ENCODE measurements at places on chromosomes 2 and 18.

DNA sequence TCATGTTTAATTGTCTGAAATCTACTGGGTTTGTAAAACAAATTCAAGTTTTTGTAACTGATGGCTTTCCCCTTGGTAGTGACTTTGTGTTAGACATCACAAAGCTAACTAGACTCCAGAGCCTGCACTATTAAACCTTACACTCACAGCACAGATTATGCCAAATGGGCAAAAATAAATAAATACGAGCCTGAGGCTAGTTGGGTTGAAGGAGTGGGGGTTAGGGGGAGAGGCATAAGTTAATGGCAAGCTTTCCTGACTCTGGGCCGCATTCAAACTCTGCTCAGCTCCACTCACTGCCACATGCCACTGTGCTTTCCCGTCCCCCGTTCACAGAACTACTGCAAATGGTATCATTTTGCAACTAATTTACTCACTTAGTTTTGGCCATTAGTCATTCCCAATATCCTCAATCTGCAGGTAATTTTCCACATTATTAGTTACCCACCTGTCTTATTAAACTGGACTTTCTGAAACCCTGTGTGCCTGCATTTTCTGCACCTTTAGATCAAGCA is 1079.9 kb upstream of the PIK3C3 start:
- DNase-seq = no peak

DNA sequence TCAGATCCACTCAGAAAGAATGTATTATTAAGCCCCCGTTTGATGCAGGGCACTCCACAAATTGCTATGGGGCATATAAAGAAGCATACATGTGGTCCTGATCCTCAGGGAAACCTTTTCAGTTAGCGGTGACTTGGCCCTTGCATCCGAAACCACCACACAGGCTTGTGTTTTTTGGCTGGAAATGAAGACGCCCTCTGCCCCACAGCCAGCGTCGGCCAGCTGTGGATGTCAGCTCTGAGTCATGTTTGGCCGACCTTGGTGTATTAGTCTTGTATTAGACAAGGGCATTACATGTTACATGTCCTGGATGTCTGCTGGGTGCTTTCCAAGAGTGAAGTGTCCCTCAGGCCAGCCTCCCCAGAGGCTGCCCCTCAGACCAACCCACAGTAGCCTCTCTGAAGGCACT is 107.6 kb upstream of the MAP3K20 start:
- no peak for DNase-seq

DNA sequence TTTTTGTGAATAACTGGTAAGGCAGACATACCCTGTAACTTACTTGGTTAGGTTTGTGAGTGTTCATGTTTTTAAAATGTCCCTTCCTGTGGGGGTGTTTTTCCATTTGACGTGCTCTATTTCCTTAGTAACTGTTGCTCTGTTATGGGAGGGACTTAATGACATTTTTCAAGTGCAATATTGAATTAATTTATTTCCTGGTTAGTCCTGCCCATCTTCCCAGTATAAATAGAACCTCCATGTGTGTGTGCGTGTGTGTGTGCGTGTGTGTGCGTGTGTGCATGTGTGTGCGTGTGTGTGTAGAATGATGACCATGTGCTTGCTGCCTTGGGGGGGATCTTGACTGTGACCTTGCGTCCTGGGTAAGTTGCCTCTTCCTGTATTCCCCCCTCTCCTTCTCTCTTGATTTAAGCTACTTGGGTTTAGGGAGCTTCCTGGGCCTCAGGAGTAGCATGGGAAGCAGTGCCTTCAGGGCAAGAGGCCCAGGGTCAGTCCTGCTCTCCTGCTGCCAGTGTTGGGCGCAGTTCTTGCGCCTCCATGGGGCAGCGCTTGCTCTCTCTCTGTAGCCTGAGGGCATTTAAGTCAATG is 163.9 kb downstream of the LDLRAD4 start:
- peak; percentile 53 for DNase-seq

GRCh38 chr18:63106727-63107126 is 212.8 kb downstream of the BCL2 start:
- DNase-seq = no peak

DNA sequence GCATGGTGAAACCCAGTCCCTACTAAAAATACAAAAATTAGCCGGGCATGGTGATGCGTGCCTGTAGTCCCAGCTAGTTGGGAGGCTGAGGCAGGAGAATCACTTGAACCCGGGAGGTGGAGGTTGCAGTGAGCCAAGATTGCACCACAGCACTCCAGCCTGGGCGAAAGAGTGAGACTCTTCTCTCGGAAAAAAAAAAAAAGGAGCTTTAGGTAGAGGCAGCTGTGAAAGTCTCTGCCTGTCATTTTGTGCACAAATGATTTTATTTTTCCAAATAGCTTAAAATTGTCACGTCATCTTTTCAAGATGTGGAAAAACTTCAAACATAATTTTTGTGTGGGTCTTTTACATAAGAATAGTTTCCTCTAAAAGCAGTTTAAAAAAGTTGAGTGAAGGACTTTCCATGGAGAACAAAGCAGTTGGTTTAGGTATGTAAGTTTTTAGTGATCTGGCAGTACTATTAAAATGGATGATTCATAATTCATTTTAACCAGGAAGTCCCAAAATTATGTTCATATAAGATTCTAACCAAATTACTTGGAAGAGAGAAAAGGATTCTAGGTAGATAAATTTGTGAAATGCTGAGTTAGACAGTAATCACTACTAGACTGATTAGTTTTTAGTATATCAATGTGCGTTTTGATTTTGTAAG is 11.5 kb downstream of the CCNYL1 start:
- no peak for DNase-seq
